ENCODE measurements at places on chromosomes 11 and 22.
A peak's percentile ranks its signal among the peaks of the same experiment; 100 is the strongest.

DNA sequence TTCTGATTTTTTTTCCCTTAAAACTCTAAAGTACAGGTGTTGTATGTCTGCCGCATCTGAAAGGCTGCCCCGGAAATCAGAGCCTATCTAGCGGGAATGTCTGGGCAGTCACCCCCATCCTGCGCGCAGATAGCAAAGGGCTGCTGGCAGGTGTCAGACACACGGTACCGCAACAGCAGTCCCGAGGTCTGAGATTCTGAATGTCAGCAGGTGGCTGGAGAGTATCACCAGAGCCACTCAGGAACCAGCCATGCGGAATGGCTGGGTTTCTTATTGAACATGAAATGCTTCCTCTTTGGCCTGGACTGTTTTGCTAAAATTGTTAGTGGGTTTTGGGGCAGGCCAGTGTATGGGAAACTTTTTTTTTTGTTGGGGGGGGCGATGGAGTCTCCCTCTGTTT, 53.3 kb downstream of the CERK start:
- DNase-seq: no peak

GRCh38 chr22:39665229-39665628, 94.7 kb downstream of the CACNA1I start:
- DNase-seq: no peak

- DNase-seq: no peak
These were observed 29.3 kb downstream of the RPUSD4 start for GRCh38 chr11:126181939-126182730.

DNA sequence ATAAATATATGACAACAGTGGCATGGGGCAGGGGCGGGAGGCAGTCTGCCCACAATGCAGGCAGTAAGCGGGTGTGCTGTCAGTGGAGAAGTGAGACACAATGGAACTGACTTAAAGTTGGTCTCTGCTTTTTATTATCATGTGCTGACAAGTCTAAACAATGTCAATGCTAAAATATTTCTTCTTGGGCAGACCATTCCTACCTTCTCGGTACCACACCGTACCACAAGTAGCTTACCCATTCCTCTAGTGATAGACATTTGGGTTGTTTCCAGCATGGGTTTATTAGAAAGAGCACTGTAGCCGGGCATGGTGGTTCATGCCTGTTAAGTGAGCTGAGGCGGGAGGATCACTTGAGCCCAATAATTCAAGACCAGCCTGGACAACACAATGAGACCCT, 2.6 kb upstream of the CHADL start:
- no peak for DNase-seq

- no peak for DNase-seq
These were observed 16.3 kb downstream of the TSPAN32 start for GRCh38 chr11:2318123-2318522.

DNA sequence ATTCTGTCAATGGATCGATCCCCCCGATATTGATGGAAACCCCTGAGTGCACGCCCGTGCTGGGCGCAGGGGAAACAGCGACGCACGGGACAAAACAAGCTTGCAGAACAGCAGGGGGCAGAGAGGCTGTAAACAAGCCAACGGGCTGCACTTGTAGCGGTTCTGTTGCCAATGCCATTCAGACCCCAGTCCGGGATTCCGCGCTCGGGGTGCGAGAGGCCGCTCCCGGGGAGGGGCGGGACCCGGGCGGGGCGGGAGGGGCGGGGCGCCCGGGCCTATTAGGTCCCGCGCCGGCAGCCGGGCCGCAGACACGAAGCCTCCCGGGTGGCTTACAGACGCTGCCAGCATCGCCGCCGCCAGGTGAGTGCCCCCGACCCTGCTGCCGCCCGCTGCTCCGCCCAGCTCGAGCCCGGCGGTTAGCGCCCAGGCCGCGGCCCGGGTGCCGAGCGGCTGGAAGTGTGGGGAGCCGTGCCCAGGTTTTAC, at the start of gene BIK:
BIK (plus strand) TSS at position 307 of the 483 bp plus-strand sequence. CDS start 13,273 bp downstream, outside the sequence.
- DNase-seq: peak; percentile 67

GRCh38 chr11:72981080-72981479, 161.0 kb downstream of the FCHSD2 start:
- DNase-seq: no peak

DNA sequence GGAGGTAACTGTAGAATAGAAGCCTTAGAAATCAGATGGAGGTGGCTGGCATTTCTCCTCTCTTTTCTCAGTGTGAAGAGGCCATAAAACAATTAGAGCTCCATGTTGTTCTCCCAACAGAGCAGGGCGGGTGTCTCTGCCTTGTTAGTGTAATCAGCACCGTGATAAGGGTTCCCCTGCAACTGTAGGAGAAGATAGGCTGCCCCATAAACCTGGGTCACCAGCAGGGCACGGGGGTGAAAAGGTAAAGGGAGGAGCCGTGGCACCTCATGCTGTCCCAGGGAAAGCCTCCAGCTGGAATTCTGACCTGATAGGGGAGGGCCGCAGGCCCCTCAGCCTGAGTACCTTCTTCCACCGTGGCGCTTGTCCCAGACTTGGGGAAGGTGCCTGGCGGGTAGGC, 68.7 kb downstream of the ISX start:
- no peak for DNase-seq

GRCh38 chr11:71574418-71574817, 8.3 kb downstream of the KRTAP5-11 start:
- DNase-seq: no peak

- no peak for DNase-seq
These were observed 139.3 kb downstream of the ST3GAL4 start for GRCh38 chr11:126494831-126495230.

GRCh38 chr11:46386674-46387073, 4.9 kb downstream of the CHRM4 start:
- no peak for DNase-seq

DNA sequence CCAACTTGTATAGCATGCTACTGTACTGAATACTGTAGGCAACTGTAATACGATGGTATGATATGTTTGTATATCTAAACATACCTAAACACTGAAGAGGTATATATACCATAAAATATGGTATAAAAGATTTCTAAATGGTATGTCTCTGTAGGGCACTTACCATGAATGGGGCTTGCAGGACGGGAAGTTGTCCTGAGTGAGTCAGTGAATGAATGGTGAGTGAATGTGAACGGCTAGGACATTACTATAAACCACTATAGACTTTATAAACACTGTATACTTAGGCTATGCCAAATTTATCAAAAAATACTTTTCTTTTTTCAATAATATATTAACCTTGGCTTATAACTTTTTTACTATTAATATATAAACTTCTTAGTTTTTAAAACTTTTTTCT, 66.8 kb downstream of the ZC3H12C start:
- DNase-seq: no peak

- no peak for DNase-seq
These were observed 67.0 kb downstream of the WNT11 start for GRCh38 chr11:76139314-76139713.

DNA sequence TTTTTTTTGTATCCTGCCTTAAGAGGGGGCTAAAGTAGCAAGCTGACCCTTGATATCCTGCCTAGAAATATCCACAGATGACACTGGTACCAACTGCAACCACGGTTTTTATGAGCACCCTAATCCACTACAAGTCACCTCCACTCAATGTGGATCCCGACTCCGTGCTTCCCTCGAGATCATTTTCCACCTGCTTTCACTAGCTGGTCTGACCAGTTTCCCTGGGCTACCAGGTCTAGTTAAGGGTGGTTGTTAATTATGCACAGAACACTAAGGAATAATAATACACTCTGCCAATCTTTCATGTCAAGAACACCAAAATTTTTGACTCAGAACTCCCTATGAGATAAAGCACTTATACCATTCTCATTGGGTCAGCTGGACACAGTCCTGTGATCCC, 82.3 kb downstream of the ABTB2 start:
- no peak for DNase-seq

GRCh38 chr11:61345170-61345610, 12.2 kb downstream of the TKFC start:
- DNase-seq: no peak

DNA sequence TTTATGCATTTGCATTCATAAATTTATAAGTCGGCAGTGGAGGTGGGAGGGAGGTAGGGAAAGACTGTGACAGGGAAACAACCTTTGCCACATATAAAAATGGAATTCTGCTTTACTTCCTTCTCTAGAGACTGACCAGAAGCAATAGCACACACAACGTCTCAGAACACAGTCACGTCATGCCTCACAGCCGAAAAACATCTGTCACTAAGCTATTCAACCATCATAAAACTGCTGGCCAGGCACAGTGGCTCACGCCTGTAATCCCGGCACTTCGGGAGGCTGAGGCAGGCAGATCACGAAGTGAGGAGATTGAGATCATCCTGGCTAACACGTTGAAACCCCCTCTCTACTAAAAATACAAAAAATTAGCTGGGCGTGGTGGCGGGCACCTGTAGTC, 101.0 kb upstream of the CHRM4 start:
- no peak for DNase-seq

- DNase-seq: no peak
These were observed 53.3 kb upstream of the ARFGAP3 start for GRCh38 chr22:42910221-42910942.

GRCh38 chr11:1946812-1947484, at the start of gene MRPL23:
TSS of gene MRPL23 (plus strand) at chr11:1947332. CDS start at chr11:1947363, 31 bp downstream.
- DNase-seq: no peak

DNA sequence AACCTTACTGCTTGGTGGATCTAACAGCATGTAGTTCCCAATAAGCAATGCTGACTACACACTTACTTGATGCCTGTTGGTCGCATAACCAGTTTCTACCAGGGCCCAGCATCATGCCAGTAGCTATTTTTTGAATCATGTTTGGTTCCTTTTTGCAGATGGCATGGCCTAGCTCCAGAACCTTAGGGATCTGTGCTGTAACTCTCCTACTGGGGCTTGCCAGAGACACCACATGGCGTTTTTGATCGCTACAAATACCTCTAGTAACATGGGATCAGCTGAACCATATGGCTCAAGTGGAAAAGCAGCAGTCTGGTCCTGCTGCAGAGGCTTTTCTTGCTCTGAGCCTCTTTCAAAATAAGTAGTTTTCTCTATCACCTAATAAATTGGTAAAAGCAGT, 654.6 kb upstream of the API5 start:
- no peak for DNase-seq

- no peak for DNase-seq
These were observed 7.1 kb downstream of the PRPF19 start for GRCh38 chr11:60899046-60899936.

GRCh38 chr11:73187854-73188253, 30.2 kb upstream of the P2RY2 start:
- DNase-seq: no peak

GRCh38 chr11:115366826-115367225, 137.4 kb downstream of the CADM1 start:
- DNase-seq: no peak

- peak; percentile 69 for DNase-seq
These were observed 8.6 kb downstream of the MRPL11 start for GRCh38 chr11:66429983-66430602.

DNA sequence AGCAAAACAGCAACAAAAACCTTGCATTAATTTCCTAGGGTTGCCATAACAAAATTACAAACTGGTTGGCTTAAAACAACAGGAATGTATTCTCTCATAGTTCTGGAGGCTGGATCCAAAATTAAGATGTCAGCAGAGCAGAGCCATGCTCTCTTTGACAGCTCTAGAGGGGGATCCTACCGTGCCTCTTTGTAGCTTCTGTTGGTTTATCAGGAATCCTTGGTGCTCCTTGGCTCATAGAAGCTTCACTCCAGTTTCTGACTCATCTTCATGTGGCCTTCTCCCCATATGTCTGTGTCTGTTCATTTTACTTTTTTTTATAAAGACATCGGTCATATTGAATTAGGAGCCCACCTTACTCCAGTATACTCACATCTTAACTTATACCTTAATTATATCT, 90.5 kb upstream of the POU2AF2 start:
- DNase-seq: no peak

DNA sequence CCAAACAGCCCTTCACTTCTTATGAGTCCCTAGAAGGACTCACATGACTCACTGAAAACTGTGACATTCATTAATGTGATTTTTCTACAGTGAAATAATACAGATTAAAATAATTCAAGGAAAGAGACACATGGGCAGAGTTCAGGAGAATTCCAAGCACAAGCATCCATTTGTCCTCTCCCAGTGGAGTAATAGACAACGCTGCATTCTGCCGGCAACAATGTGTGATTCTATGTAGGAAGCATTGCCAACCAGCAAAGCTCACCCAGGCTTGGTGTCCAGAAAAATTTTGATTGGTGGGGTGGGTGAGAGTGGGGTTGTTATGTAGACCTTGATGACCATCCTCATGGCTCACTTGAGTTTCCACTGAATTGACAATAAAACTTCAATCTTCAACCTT, 123.9 kb downstream of the VPREB1 start:
- DNase-seq: no peak

DNA sequence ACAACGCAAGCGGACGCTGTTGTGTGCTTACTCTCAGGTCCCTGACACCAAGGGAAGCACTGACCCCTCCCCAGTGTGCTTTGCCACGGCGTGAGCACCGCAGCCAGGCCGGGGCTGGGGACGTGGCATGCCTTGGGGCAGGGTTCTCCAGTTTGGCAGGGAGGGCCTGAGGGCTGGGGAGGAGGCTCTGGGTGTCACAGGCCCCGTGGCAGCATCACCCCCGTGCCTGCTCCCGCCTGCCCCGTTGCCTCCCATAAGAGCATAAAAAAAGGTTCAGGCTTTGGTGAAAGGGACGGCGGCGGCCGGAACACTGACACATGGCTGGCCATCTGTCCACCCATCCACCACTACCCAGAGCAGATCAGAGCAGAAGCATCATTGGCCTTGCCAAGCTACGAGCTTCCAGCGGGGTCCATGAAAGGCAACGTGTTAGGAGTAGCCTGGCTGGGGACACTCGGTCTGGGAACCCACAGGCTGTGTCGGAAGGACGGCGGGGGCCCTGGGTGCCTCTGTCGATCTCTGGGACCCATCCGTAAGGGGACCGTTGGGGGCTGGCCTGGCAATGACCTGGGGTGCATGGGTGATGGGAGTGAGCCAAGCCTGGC, 183.0 kb downstream of the IGLL1 start:
- DNase-seq: no peak

GRCh38 chr11:100682247-100682969, 4.7 kb upstream of the ARHGAP42 start:
- DNase-seq: no peak

GRCh38 chr11:567629-568292, 7.0 kb downstream of the RASSF7 start:
- peak; percentile 26 for DNase-seq

DNA sequence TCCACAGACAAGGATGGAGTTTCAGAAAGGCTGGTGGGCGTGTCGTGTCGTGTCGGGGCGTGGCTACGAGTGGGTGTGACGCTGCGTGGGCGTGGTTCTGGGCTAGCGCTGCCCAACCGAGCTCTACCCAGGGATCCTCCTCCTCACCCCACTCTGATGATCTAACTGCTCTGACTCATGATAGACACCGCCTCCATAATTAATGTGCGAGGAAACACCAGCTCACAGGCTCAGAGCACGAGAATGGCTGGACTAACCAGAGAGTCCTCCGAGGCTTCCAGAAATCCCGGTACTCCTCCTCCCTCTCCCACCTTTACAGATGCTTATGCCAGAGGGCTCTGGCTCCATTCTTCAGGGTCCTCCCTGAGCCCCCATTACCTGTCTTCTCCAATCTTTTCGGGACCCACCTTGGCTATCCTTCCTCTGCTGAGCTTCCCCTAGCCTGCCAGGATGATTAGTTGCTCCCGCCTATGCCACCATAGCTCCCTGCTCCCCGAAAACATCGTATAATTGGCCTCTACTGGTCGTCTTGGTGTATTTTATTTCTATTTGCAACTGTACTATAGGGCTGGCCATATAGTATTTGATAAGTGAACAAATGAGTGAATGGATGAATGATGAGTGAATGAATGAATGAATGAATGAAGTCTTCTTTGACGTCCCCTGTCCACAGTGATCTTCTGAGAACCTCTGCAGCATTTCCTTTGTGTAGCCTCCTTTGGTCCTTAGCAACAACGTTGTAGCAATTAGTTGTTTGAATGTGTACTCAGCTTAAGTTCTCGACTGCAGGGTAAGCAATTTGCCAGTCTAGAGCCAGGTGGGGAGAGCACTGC, 21.7 kb downstream of the TMPRSS13 start:
- DNase-seq: peak; percentile 54
